ENCODE measurements at places on chromosomes 5 and 9.
A peak's percentile ranks its signal among the peaks of the same experiment; 100 is the strongest.

DNA sequence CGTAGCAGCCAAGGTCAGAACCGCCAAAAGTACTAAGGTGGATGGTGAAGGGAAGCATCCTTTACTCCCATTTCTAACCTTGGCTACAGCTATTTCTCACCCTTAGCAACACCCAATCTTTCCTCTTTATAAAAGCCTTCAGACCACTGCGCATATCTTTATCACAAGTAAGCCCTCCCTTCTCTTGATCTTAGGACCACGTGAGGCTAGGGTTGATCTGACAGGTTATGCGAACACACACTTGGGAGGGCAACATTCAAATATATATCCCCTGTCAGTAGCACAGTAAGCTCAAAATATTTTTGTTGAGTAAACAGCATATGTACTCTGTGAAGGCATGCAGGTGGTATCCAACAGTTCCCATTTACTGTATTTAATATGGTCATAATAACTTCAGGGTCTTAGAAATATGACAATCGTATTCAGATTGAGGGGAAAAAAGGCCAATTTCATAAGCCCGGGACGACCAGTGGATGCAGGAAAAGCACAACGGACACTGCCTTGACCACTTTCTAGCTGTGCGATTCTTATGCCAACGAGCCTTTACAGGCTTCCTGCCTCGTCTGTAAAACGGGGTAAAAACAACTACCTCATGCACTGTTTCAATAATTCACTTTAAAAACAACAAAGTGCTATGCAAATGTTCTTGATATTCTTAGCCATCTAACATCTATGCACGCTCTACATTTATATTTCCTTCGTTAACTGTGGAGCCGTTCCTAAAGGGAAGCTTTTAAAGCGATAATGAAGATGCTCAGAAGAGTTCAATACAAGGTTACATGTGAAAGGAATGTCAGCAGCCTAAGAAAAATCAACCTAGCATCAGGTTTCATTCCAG lies 1.3 kb downstream of the ARSB start:
- DNase-seq: no peak

DNA sequence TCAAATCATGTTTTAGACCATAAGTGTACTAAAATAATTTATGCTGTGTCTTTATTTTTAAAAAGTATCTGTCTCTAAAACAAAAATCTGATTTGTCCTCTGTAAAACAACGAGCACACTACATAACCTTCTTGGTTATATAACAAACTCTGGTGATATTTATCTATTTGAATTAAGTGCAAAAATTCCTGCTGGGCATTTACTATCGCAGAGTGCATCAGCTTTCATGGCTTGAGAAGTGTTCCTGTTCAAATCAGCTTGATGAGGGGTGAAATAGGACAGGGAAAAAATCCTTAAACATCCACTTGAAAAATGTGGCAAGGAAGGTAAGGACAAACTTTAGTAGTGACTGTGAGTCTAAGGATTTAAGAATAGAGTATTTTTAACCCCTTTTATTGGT lies 65.3 kb downstream of the PRR16 start:
- DNase-seq: no peak

DNA sequence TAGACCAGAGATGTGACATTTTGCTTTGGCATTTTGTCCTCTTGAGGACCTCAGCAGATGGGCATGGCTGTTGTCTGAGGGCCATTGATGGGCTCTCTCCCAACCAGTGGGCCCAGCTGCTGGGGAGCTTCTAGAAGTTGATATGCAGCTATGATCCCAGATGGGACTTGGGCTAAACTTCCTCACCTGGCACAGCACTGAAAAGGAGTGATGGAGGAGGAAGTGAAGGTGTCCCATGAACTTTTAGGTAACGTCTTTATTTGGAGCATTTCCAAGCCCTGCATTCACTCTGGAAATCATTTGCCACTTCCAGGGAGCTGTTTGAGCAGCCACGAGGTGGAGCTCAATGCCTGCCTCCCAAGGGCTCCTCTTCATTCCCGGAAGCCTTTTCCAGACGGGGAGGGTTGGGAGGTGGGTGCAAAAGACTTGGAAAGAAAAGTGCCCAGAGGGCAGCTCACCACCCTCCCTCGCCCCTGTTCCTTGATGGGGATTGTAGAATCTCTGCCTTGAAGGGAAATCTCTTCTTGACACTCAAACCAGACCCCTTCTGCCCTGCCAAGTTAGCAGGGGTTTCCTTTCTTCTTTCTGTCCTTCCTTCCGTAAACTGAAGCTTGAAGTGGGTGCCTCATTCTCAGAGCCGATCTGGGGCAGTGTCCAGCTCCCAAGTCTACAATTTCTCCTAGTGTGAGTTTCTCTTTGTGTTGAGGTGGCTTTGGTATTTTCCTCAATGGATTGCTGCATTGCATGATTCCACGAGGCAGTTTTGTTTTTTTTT lies 18.1 kb upstream of the NEUROG1 start:
- peak; percentile 63 for DNase-seq

GRCh38 chr9:71144495-71144894 lies 23.1 kb upstream of the TRPM3 start:
- no peak for DNase-seq

GRCh38 chr5:137602721-137603273 lies 103.7 kb upstream of the SPOCK1 start:
- no peak for DNase-seq

Data from mucosa of descending colon (tissue), 3 donors.